Naive thymus-derived CD8-positive, alpha-beta T cell (primary cell): ENCODE measurements at places on chromosomes 1 and 21.

DNA sequence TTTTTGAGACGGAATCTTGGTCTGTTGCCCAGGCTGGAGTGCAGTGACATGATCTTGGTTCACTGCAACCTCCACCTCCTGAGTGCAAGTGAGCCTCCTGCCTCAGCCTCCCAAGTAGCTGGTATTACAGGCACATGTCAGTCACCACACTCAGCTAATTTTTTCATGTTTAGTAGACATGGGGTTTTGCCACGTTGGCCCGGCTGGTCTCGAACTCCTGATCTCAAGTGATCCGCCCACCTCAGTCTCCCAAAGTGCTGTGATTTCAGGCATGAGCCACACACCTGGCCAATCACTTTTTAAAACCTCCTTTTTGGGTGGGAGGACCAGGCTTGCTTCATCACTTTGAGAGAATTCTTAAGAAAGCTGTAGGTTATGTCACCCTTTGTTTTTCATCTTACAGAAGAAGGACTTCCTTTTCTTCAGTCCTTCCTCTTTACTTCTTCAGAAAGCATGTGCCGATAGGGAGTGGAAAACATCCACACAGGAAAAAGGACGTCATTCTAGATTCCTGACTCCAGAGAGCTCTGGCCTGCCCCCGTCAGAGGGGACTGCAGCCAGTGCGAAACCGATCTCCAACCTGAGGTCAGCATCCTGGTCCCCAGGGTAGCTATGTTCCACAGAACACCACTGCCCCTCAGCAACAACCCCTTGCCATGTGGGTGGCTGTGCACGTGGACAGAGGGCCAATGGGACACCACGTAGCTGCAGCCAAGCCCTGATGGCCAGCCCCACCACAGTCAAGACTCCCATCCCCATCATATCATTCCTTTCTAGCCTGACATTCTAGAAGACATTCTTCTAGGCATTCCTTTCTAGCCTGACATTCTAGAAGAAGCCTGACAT, 21.9 kb downstream of the NCF2 start:
- no peak overlapping the region for H3K27ac ChIP-seq
- DNase-seq, result no peak
- no peaks in the 10 kb centered on the region for H3K36me3 ChIP-seq
- H3K4me3 ChIP-seq, result no peak overlapping the region

DNA sequence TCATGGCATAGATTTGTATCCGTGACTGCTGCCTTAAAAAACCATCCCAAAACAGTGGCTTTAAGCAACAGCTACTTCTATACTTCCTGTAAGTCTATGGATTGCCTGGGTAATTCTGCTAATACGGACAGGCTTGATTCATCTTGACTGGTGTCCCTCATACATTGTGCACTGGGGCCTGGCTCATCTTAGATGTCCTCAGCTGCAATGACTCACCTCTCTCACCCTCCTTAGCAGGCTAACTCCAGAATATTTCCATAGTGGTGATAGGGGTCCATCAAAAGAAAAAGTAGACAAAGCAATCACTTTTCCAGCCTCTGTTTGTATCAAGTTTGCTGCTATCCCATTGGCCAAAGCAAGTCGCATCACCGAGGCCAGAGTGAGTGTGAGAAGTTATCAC, 409.1 kb upstream of the KAZN start:
- H3K27me3 ChIP-seq, result peaks cover 14% of the 10 kb centered on the region
- H3K36me3 ChIP-seq, result no peaks in the 10 kb centered on the region
- no peak for DNase-seq
- H3K27ac ChIP-seq, result no peak overlapping the region

DNA sequence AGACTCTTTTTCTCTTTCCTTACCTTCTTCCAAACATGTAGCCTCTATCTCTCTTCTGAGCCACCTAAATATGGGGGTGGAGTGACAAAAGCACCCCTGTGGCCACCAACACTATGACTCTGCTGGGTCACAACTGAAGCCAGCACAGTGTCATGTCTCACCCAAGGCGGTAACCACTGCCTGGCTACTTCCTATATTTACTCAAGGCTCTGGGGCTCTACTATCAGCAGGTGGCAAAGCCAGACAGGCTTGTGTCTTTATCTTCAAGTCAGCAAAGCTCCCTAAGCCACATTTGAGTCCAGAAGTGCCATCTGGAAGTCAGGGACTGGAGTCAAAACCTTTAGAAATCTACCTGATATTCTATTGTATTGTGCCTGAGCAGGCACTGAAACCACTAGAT, 1515.2 kb downstream of the PLA2G4A start:
- no peaks in the 10 kb centered on the region for H3K27me3 ChIP-seq
- no peaks in the 10 kb centered on the region for H3K36me3 ChIP-seq
- H3K4me3 ChIP-seq, result no peak overlapping the region

DNA sequence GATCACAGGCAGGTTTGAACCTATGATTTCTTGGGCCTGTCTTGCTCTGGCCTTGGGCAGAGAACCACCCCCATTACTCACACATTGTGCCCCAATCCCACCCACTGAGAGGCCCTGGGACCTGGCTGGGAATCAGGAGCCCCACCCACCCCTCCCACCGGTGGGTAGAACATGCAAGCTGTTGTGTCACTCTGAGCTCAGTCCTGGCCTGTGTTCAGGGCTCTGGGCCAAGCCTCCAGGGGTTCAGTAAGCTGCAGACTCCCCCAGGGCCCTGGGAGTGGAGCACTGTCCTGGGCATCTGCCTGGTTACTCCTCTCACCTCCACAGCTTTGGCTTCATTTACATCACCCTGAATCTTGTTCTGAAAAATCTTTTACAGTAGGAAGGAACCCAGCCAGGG, 270.5 kb downstream of the RRAGC start:
- H3K4me1 ChIP-seq, result peaks cover 20% of the 10 kb centered on the region
- no peak for DNase-seq
- no peak overlapping the region for H3K4me3 ChIP-seq
- H3K27ac ChIP-seq, result no peak overlapping the region
- peaks cover 15% of the 10 kb centered on the region for H3K27me3 ChIP-seq
- H3K36me3 ChIP-seq, result peaks cover 9% of the 10 kb centered on the region

- peaks cover 4% of the 10 kb centered on the region for H3K4me1 ChIP-seq
- peaks cover 5% of the 10 kb centered on the region for H3K27me3 ChIP-seq
- no peak overlapping the region for H3K27ac ChIP-seq
- no peak overlapping the region for H3K4me3 ChIP-seq
- H3K36me3 ChIP-seq, result no peaks in the 10 kb centered on the region
These were observed 22.9 kb downstream of the ADAM30 start for GRCh38 chr1:119873135-119874015.

- DNase-seq, result no peak
- H3K27me3 ChIP-seq, result peaks cover 10% of the 10 kb centered on the region
- no peaks in the 10 kb centered on the region for H3K4me1 ChIP-seq
- peaks cover 3% of the 10 kb centered on the region for H3K36me3 ChIP-seq
- H3K27ac ChIP-seq, result no peak overlapping the region
These were observed 796 bp downstream of the S100A7 start for GRCh38 chr1:153459655-153460054.

DNA sequence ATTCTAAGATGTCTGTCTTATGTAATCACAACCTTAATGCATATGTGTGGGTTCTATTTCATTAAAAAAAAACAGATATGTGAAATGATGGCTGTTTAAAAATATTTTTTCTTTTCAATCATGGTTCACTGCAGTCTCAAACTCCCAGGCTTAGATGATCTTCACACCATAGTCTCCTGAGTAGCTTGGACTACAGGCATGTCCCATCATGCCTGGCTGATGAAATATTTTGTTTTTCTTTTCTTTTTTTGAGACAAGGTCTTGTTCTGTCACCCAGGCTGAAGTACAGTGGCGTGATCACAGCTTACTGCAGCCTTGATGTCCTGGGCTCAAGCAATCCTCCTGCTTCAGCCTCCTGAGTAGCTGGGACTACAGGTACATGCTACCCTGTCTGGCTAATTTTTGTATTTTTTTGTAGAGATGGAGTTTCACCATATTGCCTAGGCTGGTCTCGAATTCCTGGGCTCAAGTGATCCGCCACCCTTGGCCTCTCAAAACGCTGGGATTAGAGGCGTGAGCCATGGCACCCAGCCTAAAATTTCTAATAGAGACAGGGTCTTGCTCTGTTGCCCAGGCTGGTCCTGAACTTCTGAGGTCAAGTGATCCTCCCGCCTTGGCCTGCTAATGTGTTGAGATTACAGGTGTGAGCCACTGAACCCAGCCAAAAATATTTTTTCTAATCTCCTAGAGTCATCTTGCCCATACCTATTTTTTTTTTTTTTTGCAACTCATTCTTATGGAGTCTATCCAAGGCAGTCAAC, 67.6 kb downstream of the GIPC2 start:
- no peak overlapping the region for H3K4me3 ChIP-seq
- no peak for DNase-seq
- no peaks in the 10 kb centered on the region for H3K27me3 ChIP-seq

- H3K27me3 ChIP-seq, result peaks cover 1% of the 10 kb centered on the region
- H3K36me3 ChIP-seq, result no peaks in the 10 kb centered on the region
- H3K4me3 ChIP-seq, result no peak overlapping the region
- no peak for DNase-seq
- H3K4me1 ChIP-seq, result no peaks in the 10 kb centered on the region
These were observed 35.3 kb upstream of the NGF start for GRCh38 chr1:115373305-115373704.

GRCh38 chr21:42009831-42010506, at the start of gene ZBTB21:
TSS of gene ZBTB21 (minus strand) at chr21:42010360. CDS start at chr21:41994095, 16,265 bp downstream.
- H3K27me3 ChIP-seq, result peaks cover 4% of the 10 kb centered on the region
- H3K4me3 ChIP-seq, result peak within 1 kb of the TSS; percentile 100
- H3K4me1 ChIP-seq, result peaks cover 37% of the 10 kb centered on the region
- H3K27ac ChIP-seq, result peak within 1 kb of the TSS; percentile 100
- H3K36me3 ChIP-seq, result peaks cover 12% of the 10 kb centered on the region

DNA sequence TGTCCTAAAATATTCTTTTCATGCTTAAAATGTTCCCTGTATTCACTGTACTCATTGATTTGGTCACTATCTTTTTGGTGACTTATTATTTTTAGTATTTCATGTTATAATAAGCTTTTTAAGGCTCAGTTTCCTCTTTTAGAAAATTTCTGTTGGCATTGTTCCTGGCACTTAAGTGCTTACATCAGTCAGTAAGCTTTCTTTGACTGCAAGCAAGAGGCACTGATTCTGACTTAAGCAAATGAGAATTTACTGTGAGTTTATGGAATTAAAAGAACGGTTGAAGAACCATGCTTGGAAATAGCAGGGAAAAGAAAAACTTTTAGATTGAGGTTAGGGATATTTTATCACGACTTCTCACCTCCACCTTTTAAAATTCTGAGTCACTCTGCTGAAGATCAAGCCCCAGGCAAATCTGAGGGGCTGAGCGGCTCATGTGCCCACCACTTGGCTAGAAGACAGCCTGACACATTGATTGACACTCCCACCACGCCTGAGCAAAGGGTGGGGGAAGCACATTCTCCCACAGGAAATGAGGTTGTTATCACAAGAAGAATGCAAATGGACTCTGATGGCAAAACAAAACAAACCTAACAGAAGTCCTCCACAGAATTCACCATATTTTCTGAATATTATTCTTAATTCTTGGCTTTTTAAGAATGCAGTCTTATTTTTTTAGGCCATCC, 102.8 kb downstream of the KCTD3 start:
- no peak overlapping the region for H3K4me3 ChIP-seq
- no peaks in the 10 kb centered on the region for H3K27me3 ChIP-seq
- H3K4me1 ChIP-seq, result no peaks in the 10 kb centered on the region
- no peaks in the 10 kb centered on the region for H3K36me3 ChIP-seq

GRCh38 chr1:232988572-232989040, 38.2 kb downstream of the NTPCR start:
- H3K4me1 ChIP-seq, result peaks cover 3% of the 10 kb centered on the region
- H3K27ac ChIP-seq, result no peak overlapping the region
- H3K4me3 ChIP-seq, result no peak overlapping the region
- peaks cover 9% of the 10 kb centered on the region for H3K36me3 ChIP-seq
- no peaks in the 10 kb centered on the region for H3K27me3 ChIP-seq

DNA sequence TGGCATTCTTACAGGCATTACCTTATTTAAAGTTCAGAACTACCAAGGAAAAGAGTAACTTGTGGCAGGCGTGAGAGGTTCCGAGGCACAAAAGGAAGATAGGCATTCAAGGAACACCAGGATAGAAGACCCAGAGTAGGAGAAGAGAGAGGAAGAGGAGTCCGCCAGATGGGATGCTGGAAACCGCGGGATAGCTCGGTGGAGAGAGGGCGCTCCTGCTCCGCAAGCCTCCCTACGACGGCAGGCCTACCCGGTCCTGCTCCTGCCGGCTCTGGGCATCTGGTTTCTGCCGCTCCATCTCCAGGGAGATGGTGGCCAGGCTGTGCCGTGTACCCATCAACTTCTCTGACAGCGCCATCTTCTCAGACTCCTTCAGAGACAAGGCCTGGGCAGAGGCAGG, 5.4 kb upstream of the NBPF1 start:
- DNase-seq, result peak; percentile 66
- no peaks in the 10 kb centered on the region for H3K36me3 ChIP-seq
- no peaks in the 10 kb centered on the region for H3K27me3 ChIP-seq
- H3K4me3 ChIP-seq, result no peak overlapping the region
- no peaks in the 10 kb centered on the region for H3K4me1 ChIP-seq

GRCh38 chr1:81679942-81680341, 120.8 kb upstream of the ADGRL2 start:
- no peak overlapping the region for H3K27ac ChIP-seq
- no peaks in the 10 kb centered on the region for H3K36me3 ChIP-seq
- H3K4me3 ChIP-seq, result no peak overlapping the region
- no peaks in the 10 kb centered on the region for H3K27me3 ChIP-seq

- H3K27me3 ChIP-seq, result peaks cover 6% of the 10 kb centered on the region
- no peak for DNase-seq
- H3K4me1 ChIP-seq, result peaks cover 8% of the 10 kb centered on the region
- peak overlapping the region; percentile 37 for H3K4me3 ChIP-seq
- H3K27ac ChIP-seq, result peak overlapping the region; percentile 65
These were observed 22.3 kb upstream of the AGPAT3 start for GRCh38 chr21:43842742-43843141.

GRCh38 chr1:227729144-227729880, 5.8 kb downstream of the JMJD4 start:
- peak overlapping the region; percentile 89 for H3K4me3 ChIP-seq
- peaks cover 4% of the 10 kb centered on the region for H3K27me3 ChIP-seq
- DNase-seq, result no peak
- no peaks in the 10 kb centered on the region for H3K36me3 ChIP-seq
- H3K27ac ChIP-seq, result peak overlapping the region; percentile 89

GRCh38 chr1:109917768-109918606, 7.3 kb downstream of the CSF1 start:
- H3K27me3 ChIP-seq, result no peaks in the 10 kb centered on the region
- H3K27ac ChIP-seq, result no peak overlapping the region
- no peak for DNase-seq
- no peaks in the 10 kb centered on the region for H3K36me3 ChIP-seq

DNA sequence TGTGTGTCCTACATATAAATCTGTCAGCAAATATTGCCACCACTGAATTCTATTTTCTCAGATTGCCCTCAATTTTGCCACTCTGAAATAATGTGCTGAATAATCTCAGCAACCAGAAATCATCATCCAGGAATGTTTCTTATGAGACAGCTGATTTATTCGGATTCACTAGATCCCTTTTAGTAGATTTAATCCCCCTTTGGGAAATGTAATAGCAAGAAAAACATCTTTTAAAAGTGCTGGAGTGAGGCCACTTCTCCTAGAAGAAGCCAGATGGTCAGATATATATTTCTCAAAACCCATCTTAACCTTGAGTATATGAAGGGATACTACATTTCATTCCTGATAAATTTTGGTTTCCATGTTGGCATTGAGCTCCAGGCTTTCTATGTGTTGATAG, 327.7 kb downstream of the SMYD3 start:
- no peak for DNase-seq
- peaks cover 10% of the 10 kb centered on the region for H3K4me1 ChIP-seq
- H3K27ac ChIP-seq, result no peak overlapping the region
- H3K27me3 ChIP-seq, result no peaks in the 10 kb centered on the region

- DNase-seq, result no peak
- H3K4me3 ChIP-seq, result no peak overlapping the region
- H3K27me3 ChIP-seq, result peaks cover 14% of the 10 kb centered on the region
- H3K4me1 ChIP-seq, result peaks cover 5% of the 10 kb centered on the region
- H3K27ac ChIP-seq, result no peak overlapping the region
These were observed 25.0 kb downstream of the SDC3 start for GRCh38 chr1:30883389-30884172.
